ENCODE measurements at places on chromosomes 11 and 22.
A peak's percentile ranks its signal among the peaks of the same experiment; 100 is the strongest.

DNA sequence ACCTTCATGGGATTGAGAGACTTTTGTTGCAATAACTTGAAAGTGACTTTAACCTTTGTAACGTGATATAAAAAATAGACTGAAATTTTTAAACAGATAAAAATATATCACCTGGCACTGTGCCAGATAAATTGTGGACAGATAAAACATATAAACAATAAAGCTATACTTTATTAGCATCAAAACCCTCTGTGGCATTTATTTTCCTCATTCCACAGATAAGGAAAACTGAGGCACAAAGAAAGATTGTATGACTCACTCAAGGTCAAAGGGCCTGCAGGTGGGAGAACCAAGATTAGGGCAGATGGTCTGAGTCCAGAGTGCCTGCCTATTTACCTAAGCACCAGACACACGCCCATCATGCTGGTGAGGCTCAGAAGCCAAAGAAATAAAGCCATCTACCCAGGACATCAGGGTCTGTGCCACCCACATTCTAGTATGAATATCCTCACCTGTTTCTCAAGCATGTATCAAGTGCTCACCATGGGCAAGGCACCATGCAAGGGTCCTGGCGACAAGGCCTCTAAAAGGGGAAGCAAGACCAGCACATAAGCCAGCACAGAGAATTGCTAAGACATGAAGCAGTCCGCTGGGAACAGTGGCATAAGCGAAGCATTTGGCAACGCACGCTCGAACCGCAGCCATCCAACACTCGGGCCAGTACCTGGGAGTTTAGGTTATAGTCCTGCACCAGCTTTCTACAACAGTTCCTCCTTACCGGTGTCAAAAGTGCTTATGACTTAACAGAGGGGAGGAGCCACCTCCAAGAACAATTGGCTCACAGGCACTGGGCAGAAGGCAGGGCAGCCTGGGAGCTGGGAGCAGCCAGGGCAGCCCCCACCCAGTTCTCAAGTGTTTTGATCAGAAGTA, 17.6 kb downstream of the MYH9 start:
- no peak for DNase-seq

DNA sequence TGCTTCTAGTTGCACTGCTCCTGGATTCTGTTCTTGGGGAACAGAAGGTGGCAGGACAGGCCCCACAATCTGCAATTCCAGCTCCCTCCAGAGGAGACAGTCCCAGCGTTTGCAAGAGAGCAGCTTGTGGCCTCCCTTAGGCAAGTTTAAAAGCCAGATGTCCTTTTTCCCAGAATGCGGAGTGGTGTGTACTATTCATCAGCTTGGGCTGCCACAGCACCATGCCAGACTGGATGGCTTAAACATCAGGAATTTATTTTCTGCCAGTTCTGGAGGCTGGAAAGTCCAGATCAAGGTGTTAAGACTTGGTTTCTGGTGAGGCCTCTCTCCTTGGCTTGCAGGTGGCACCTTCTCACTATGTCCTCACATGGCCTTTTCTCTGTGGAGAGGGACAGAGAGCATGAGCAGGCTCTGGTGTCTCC, 11.7 kb downstream of the MIAT start:
- DNase-seq: no peak

DNA sequence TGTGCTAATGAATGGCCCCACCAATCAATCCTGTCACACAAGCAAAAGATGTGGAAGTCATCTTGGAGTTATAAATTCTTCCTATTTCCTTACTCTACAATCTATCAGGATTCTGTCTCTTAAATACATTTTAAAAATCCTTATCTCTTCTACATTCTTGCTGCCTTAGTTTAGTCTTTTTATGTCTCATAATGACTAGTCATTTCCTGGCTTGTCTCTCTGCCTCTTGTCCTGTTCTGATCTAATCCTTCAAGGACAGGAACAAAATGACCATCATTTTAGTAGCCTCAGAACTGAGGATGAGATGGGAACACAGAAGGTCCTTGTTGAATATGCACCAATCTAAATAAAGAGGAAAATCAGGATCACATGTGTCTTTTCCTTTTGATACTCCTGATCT, 56.6 kb upstream of the LIN7C start:
- DNase-seq: no peak

GRCh38 chr11:44611088-44611487, 45.6 kb downstream of the CD82 start:
- no peak for DNase-seq

- DNase-seq: no peak
Measured at GRCh38 chr11:34339149-34340064, 18.4 kb downstream of the ABTB2 start.

DNA sequence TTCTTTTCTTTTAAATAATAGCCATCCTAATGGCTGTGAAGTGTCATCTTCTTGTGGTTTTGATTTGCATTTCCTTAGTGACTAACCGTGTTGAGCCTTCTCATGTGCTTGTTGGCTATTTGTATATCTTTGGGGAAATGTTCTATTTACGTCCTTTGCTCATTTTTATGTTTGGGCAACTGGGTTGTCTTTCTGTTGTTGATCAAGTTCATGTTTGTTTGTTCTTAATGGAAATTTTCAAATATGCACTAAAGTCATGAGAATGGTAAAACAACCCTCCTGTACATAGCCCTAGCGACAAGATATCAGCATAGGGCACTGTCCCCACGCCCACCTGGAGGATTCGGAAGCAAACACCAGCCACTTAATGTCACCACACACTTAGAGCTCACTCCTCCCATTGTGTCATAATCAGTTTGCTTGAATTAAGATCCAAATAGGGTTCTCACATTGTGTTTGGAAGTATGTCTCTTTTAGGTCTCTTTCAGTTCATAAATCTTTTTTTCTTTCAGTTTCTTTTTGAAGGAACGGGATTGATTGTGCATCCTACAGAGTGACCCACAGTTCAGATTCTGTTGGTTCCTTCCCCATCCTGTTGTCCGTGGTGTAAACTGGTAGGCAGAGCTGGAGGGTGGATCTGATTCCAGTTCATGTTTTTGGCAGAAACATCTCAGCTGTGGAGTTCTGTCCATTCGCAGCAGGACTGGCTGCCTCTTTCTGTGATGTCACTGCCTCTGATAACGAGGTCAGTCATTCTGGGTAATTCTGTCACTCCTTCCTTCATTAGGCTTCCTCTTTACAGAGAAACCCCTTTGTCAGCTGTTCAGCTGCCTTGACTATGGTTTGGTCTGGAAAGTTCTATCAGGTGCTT, 26.4 kb upstream of the ADORA2A start:
- DNase-seq: no peak

- DNase-seq: no peak
Measured at GRCh38 chr22:36371920-36372319, 15.8 kb downstream of the MYH9 start.

- no peak for DNase-seq
Measured at GRCh38 chr11:12286606-12287005, 90.8 kb upstream of the PARVA start.

- DNase-seq: no peak
Measured at GRCh38 chr11:37277896-37278465, 679.9 kb upstream of the RAG2 start.

- DNase-seq: no peak
Measured at GRCh38 chr11:85732965-85733364, 47.0 kb upstream of the CCDC89 start.

- peak; percentile 59 for DNase-seq
Measured at GRCh38 chr11:59273373-59273841, 60.7 kb upstream of the MPEG1 start.

DNA sequence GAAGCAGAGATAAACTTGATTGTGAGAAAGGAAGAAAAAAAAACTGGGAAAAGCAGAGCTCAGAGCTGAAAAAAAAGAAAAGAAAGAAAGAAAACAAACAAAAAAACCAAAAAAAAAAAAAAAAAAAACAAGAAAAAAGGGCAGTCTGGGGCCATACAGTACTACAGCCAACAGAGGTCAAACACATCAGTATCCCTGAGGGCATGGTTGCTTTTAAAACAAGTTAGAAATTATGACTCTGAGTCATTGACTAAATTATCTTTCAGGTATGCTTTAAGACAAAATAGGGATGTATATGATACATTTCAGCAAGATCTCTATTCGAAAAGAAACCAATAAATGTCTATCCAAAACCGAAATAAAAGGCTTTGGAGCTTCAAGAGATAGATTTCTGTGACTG, 37.1 kb upstream of the TLCD5 start:
- DNase-seq: no peak

DNA sequence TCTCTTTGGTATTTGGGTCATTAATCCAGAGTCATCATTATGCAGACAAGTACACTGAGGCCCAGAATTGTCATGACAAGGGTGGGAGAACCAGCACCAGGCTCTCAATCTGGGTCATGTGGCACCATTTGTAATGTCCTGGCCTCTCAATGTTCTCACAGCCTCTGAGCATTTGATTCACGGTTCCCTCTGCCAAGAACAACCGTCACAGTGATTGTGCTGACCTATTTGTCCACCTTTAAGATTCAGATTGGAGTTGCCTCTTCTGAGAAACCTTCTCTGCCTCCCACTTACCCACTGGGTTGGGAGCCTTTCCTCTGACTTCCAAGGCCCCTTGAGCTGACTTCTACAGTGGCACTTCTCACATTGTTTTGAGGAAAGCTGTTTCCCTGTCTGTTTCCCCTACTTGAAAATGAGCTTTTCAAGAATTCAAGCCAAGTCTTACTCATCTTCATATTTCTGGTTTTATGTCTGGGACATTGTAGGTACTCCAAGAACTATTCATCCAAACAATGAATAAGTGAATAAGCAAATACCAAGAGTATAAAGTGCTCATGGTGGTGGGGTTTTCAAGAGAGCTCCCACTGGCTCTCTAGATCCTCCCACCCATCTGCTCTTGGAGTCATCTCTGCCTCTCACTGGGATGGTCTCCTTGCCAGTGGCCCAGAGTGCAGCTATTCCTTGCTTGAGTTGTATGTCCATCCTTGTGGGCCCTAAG, 126.4 kb upstream of the E2F8 start:
- no peak for DNase-seq

GRCh38 chr11:74468058-74468457, 709 bp upstream of the KCNE3 start:
- DNase-seq: no peak

DNA sequence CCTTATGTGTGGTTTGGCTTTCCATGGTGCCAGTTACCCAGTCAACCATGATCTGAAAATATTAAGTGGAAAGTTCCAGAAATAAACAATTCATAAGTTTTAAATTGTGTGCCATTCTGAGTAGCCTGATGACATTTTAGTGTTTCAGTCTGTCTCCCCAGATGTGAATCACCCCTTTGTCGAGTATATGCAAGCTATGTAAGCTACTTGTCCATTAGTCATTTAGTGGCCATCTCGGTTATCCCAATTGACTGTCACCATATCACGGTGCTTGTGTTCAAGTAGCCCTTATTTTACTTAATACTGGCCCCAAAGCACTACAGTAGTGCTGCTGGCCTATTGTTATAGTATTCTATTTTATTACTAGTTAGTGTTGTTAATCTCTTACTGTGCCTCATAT, 44.9 kb downstream of the ATG16L2 start:
- DNase-seq: no peak

GRCh38 chr22:27198518-27199035, 541.2 kb downstream of the MIAT start:
- DNase-seq: no peak

DNA sequence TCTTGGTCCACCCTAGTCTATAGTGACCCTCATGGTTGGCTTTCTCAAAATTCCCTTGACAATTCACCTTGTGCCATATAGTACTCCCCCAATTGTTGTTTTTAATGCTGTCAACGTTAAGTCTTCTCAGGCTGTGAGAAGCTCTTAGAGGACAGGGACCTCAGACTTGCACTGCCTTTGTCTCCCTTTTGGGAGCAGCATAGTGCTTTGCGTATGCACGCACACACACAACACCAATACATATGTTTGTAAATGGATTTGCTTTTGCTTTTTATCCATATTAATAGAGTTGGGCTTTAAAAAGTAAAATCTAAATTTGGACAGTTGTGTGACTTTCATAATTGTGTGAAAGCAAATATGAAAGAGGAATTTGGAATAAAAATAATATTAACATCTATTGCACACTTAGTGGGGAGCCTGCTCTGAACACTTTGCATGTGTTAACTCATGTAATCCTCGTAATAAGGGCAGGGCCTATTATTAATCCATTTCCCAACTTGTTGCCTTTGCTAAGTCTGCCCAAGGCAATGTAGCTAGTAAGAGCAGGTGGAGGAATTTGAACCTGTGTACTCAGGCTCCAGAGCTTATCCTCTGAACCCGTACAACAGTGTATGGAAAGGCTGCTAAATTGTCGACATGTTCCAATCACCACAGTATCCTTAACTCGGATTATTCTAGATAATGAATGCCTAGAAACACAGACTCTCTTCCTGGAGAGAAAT, 257.7 kb upstream of the NARS2 start:
- DNase-seq: no peak

DNA sequence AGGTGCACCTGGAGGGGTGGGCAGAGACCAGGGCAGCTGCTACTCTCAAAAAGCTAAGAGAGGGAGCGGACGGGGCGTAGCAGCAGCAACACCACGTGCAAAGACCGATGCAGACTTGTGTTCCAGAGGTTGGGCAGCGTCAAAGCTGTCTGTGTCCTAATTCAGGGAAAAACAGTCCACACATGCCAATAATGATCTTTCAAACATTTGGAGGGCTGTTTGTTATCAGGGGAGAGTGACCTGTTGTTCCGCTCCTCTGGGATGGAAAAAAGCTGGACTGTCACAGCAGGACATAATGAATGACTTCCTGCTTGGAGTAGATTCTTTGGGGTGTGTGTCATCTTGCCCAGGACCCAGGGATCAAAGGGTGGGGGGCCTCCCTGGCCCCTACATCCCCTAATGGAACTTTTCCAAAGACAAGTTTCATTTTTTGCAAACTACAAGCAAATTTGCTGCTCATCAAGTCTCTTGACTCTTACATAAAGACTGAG, 6.2 kb upstream of the FBLN1 start:
- DNase-seq: no peak

Measured in CD4-positive, CD25-positive, alpha-beta regulatory T cell (primary cell).